ENCODE measurements at places on chromosomes 7 and 10.

- no peak for DNase-seq
Observed at GRCh38 chr10:105644091-105644490, 1003.0 kb downstream of the SORCS3 start.

- no peak for DNase-seq
Observed at GRCh38 chr7:35365523-35365922, 111.6 kb upstream of the TBX20 start.

DNA sequence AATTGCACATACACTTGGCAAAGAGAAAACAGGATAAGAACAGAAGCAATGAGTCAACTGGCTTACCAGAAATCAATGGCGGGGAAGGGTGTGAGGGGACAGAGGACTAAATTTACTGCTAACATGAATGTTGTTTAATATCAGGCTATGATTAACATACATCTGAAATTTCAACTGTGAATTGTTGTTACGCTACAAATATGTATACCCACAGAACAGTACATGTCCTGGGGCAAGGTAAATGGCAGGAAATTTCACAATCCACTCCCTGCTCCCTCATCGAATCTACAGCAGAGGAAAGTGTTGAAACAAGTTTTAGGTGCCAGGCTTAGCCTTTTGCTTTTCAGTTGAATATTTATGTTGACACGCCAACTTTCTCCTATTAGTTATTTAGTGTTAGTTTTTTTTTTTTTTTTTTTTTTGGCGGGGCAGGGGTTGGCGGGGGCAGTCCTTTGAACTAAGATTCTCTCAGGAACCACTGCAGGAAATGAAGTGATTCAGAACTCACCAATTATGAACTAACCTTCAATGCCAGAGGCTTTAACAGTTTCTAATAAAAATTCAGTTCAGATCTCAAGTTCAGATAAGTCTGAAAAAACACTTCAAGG, 99.0 kb downstream of the UBE2H start:
- DNase-seq, result no peak

DNA sequence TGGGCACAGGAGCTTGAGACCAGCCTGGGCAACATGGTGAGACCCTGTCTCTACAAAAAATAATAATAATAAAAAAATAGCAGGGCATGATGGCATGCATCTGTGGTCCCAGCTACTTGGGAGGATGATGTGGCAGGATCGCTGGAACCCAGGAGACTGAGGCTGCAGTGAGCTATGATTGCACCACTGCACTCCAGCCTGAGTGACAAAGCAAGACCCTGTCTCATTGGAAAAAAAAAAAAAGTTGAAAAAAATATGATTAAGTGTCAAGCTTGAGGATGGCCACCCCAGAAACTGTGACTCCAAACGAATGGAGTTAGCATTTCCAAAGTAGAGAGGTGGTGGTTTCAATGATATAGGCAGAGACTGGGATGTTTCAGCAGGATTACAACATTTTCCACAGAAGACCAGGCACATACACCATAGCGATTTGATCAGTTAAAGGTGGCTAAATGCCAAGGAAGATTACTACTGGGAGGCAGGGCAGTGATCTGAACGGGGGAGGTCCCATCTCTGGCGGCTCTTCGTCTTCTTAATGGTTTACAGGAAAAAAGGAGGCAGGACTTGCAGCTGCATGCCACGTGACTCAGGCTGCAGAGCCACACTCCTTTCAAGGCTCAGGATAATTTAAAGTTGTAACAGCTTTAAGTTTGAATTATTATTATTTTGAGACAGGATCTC, 250.6 kb upstream of the GALNT17 start:
- no peak for DNase-seq

DNA sequence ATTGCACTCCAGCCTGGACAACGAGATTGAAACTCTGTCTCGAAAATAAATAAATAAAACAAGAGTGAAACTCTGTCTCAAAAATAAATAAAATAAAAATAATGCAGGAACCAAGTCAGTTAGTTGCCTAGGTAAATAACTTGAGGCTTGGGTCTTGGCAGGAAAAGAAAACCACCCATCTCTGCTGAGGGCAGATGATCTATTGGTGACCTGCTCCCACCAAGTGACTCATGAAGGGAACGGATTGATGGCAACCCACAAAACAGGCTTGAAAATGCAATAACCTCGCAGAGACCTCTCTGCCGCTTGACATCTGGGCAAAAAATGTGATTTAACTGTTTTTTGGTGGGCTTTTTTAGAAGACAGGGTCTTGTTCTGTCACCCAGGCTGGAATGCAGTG, 86.6 kb downstream of the CALN1 start:
- no peak for DNase-seq

DNA sequence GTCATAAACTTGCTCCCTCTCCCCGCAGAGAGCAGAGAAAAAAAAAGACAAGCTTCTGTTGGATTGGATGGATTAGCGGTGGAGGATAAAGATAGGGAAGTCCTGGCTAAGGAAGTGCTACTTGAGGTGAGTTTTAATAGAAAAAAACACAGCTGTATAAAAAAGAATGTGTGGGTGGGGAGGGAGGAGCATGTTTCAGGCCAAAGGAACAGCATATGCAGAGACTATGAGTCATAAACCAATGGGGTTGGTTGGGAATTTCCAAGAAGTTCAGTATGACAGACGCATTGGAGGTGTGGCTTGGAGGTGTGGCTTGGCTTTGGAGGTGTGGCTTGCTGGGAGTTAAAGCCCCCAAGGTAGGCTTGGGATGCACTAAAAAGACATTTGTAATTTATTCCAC, 103.0 kb upstream of the LSM8 start:
- peak; percentile 51 for DNase-seq
